AG04450 (cell line): ENCODE measurements at places on chromosomes 13 and 19.

GRCh38 chr19:54418030-54418929 lies 3.0 kb downstream of the TTYH1 start:
- no peak for DNase-seq

- DNase-seq: no peak
Observed at GRCh38 chr13:40317980-40318327, 348.5 kb downstream of the FOXO1 start.

- no peak for DNase-seq
Observed at GRCh38 chr13:107553838-107554237, 661.5 kb downstream of the LIG4 start.

- no peak for DNase-seq
Observed at GRCh38 chr19:10762656-10763055, 44.8 kb downstream of the DNM2 start.

DNA sequence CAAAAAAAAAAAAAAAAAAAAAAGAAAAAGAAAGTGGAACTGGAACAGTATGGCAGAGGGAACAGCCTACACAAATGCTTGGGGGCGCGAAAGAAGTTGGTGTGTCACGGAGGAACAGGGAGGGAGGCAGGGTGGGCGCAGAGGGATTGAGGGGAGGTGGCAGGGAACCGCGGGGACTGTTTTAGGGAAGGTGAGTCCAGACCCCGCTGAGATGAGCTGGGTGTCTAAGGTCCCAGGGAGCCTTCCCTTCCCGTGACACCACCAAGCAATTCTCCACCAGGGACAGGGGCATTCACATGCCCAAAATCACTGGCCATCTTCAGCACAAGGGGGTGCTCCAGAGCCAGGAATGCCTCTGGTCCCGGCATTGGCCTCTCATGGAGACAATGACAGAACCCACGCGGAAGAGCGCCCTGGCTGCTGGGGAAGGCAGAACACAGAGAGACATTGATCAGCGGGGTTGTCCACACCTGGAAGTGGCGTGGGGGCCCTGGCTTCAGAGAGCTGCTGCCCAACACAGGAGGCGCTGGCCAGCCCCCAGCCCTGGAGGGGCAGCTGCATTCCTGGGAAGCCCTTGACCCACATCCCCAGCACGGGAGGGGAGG lies 6.9 kb downstream of the PEAK3 start:
- no peak for DNase-seq

DNA sequence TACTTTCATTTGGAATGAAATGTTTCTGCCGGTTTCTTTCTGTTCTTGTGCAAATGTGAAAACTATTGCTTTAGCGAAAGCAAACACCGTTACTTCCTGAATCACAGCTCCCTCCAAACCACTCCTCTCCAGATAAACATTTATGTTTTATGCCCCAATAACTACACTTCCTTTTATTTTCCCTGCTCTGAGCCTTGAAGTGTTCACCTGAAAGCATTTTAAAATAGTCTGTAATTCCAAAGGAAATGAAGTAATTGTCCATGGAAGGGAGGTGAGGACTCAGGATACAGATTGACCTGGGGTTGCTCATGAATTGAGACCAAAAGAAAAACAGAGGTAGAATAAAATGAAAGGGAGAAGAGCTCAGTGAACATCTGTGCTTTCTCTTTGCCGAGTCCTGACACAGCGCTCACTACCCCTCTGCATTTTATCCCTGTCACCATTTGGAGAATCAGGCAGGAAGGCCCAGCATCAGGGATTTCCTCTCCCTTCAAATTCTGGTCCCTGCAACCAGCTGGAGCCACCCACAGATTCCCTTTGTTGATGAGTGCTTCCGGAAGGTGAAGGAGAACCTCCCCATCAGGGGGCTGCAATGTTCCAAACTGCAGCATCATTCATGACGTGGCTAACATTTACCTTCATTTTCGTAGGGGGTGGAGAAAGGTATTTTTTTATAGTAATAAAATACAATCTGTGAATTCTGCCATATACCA lies 171.9 kb downstream of the ITGBL1 start:
- no peak for DNase-seq
